NCI-H526 (cell line): ENCODE measurements at places on chromosomes 11 and 22.

DNA sequence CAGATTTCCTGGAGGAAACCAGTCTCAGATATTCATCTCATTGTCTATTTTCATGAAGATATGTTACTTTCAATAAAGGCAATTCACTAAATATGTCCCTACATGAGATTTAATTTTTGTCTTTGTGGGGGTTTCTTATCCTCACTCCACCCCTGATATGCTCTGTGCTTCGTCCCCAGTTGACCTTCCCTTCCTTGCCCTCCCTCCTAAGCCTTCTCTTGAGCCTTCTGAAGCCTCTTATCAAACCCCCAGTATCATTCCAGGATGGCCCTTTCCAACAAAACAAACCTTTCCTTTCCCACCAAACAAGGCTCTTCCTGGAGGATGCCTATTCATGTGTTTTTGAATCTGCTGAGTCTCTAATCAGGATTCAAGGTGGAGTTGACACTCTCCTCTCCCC, 44.8 kb downstream of the CSNK2A3 start:
- DNase-seq = no peak

DNA sequence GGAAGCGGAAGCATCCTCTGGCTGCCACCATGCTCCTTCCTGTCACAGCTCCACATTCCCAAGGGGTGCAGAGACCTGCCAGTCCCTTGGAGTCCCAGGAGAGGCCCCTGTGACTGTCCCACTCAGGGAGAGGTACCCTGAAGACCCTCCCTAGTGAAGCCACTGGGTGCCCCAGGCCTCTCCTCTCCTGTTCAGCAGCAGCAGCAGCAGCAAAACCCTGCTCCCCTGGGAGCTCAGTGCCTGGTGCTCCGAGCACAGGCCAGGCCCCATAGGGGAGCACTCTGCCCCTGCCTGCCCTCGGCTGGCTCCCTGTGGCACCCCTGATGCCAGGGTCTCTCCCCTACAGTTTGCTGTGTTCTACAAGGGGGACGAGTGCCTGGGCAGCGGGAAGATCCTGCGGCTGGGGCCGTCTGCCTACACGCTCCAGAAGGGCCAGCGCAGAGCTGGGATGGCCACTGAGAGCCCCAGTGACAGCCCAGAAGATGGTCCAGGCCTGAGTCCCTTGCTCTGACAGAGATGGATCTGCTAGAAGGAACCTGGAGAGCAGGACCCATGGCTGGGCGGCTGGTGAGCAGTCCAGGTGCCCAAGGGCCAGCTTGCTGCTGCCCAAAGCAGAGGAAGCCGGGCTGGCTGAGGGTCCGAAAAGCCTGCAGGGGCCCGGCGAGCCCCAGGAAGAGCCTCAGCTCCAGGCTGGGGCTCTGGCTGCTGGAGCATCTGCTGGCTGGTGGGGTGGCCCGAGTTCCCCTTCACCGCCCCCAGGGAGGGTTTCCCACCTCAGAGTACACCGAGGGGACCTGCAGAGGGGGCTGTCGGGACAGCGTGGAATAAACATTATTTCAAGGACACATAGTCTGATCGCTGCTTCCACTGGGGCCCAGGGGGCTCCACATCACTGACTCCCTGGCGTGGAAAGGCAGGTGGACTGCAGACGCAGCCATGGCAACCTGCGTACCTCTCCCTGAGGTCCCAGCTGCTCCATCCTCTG, 21.3 kb downstream of the TRMU start:
- DNase-seq = no peak

DNA sequence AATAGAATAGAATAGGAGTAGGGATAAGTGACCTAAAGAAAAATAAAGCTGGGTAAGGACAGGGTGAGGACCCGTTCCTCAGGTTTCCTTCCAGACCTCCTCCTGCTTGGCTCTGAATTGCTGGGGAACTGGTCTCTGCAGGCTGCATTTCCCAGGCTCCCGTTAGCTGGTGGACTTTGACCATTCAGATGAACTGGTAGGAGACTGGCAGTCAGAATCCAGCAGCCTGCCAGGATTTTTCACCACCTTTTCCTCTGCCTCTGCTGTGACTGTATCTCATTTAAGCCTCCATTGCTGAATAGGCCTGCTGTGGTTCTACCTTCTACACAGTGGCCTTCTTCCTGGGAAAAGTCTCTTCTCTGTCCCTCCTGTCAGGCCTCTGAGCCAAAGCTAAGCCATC, 24.6 kb upstream of the SMPD1 start:
- DNase-seq = peak; percentile 23

DNA sequence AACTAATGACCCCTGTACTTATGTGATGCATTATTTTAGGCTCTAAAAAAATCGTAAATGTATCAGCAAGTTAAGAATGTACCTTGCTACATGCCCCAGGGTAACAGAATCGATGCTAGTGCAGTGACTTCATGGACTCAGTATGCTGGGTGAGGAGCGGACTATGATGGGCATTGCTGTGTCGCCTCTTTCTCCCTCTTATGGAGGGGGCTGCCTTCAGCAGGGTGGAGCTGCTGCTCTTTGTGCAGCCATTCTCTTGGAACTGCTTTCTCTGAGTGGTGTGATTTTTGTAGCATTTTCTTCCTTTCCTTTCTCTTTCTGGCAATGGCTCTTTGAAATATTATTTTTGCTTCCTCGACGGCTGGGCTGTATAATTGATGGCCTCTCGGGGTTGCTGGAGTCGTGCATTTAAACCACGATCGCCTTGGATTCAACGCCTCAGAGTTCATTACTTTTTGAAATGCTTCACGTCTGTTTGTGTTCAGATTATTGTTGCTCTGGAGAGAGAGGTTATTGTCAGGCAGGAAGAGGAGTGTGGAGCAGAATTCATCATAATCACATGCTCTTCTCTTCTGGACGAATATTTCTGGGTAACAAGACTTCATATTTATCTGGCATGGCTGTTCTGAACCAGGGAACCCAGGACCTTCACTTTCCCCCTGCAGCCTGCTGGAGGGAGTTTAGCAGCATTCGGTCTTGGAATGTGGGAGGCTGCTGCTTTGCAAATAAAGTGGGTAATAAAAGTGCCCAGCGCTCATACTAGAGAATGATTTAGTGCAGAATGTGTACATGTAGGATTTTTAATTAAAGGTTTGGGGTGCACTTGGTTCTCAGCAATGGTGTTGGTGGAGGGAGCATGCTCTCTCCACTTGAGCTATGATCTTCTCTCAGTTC, 804.2 kb downstream of the NTM start:
- no peak for DNase-seq

DNA sequence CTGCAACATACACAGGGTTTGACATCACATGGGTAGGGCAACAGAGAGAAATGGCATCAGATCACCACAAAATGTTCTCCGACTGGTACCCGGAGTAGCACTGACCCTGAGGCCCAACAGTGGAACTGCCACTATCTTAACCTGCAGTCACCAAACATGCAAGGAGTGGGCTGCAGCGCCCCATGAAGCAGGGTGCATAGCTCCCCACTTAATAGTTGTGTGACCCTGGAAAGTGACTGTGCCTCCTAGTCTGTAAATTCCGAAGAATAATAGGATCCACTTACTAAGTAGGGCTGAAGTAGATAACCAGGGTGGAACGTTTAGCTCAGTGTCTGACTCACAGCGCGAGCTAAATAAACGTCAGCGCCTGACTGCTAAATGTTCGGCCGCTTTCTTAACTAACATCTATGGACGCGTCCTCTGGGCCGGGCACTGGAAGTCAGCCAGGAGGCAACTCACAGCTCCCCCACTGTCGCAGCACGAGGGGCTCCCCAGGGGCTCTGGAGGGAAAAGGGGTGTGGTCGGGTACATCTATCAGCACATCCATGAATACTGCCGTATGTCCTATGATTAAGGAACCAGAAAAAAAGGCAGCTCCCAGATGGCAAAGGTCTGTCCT, 777 bp downstream of the LTO1 start:
- no peak for DNase-seq

GRCh38 chr11:7332451-7332850, 80.7 kb downstream of the SYT9 start:
- DNase-seq = no peak

DNA sequence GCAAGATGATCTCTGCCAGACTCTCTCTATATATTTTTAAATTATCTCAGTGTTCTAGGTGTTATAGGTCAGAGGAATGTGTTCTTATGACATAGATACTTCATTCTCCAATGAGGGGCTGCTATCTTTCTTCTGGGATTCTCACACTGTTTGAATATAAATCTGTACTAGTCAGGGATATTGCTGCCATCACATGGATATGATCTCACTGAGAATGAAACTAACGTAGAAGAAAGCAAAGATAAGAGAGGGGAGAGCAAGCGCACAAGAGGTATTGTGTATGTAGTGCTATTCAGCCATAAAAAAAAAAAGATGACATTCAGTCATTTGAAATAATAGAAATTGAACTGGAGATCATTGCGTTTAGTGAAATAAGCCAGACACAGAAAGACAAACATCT, 42.2 kb upstream of the SLC36A4 start:
- no peak for DNase-seq

DNA sequence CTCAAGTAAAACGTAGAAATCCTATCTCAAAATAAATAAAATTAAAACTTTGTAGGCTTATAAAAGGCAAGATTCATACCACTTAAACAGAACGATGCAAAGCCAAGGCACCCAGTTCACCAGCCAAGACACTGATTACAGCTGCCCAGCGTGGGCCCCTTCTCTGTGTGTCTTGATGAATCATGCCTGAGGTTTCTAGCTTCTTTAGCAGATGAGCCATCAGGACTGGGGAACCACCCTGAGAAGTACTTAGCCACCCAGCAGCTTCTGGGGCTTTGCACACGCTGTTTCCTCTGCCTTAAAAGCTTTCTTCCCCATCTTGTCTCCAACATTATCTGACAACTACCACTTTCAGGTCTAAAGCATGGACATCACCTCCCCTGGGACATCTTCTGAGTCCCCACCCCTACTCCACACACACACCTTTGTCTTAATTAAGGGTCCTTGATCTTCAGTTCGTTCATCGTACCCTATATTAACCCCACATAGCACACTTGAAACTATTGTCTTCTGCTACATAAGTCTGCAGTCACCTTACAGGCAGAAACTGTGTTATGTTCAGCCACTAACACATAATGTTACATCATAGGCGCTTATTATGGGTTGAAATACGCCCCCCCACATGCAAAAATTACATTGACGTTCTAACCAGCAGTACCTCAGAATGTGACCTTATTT, 8.7 kb upstream of the LAYN start:
- no peak for DNase-seq

- no peak for DNase-seq
Measured at GRCh38 chr11:70496591-70497535, 98.5 kb downstream of the CTTN start.

- no peak for DNase-seq
Measured at GRCh38 chr11:62823677-62824076, 8.2 kb downstream of the STX5 start.

DNA sequence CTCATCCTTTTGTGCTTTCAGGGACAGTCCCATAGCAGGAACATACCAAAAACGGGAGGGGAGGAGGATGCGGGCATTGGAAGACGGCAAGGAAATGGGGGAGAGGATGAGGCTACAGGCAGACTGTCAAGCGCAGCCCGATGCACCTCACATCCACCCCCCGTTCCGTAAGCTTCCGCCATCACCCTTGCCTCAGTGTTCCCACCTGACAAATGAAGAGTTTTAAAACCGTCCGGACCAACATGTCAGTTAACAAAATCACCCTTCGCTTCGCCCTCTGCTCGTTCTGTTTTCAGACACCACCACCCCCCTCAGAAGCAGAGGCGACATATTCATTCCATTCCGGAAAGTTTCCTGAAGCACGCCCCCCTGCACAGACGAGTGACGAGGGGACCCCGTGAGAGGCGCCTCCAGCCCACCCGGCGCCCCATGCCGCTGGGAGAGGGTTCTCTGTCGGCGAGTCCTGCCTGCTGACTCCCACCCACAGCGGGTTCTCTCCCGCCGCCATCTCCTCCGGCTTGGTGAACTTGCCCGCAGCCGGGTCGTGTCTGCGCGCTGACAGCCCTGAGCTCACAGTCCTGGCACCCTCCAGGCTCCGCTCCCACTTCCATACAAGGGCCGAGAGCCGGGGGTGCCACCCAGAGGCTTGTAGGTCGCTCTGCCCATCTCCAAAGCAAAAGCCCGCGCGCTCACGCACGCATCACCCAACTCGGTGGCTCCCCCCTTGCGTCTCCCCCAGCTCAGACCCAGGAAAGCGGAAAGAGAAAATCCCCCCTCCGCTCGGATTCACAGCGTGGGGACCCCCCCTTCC, 1.5 kb downstream of the IGSF9B start:
- peak; percentile 95 for DNase-seq

- no peak for DNase-seq
Measured at GRCh38 chr11:27255447-27255828, 107.6 kb downstream of the CCDC34 start.

DNA sequence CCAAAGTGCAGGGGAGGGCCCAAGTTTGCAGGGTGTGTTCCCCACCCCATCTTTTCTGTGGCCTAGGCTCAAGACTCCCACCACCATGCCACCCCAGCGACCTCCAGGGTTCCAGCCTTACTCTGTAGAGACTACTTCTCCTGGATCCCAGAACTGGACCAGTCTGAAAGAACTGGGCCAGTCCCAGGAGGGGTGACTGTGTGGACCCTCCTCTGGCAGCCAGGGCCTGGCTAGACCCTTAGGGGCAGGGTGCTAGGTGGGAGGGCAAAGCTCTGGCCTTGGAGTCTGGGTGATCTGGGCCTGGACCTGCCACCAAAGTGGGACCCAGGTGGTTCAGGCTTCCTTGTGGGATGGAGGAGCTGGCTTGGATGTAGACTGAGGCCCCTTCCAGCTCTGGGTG, 41.8 kb upstream of the ACCSL start:
- no peak for DNase-seq

GRCh38 chr11:44777209-44778194, 50.7 kb downstream of the TSPAN18 start:
- no peak for DNase-seq

- DNase-seq = no peak
Measured at GRCh38 chr11:62930157-62930556, 9.0 kb upstream of the CHRM1 start.

- DNase-seq = no peak
Measured at GRCh38 chr11:109267293-109268095, 154.5 kb upstream of the C11orf87 start.

GRCh38 chr11:132122735-132123134, 752.3 kb downstream of the NTM start:
- no peak for DNase-seq

DNA sequence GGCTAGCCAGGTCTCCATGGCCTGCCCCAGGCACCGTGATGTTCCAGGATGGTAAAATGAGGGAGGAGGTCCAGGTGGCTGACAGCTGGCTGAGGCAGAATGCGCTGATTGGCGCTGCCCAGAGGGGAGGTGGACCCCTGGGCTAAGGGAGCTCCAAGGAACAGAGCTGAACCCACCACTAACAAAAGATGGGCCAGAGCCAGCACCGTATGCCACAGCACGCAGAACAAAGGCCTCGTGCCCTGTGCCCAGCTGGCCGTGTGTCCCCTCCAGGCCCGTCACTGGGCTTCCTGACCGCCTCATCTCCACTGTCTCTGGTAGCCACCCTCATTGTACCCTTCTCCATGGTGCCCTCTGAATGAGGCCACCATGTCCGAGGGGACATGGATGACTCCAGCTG, 19.6 kb upstream of the PRODH start:
- DNase-seq = no peak

DNA sequence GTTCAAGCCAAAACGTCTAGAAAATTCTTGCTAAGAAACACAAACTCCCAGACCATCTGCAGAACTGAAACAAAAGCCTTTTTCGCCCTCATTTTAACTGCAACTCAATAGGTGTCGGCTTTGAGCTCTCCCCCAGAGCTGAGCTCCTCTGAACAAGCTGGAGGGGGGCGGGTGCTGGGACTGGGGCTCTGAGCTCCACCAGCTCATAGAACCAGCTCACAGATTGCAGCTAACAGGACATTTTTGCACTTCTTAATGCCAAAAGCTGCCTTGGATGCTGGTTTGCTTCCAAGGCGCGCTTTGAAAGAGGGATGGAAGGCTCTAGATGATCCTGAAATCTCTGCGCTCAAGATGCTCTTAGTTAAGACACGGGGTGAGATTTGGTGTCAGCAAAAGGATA, 6.0 kb upstream of the YWHAH start:
- no peak for DNase-seq
